ENCODE measurements at places on chromosomes 7 and 10. TPM values are rescaled to one million over a fixed set of nuclear protein-coding genes. Genes with fewer than 3 reads are reported as not detected.

FXYD4 gene
- total RNA-seq, result not detected

- DNase-seq, result no peak
- no peaks in the 10 kb centered on the region for H3K36me3 ChIP-seq
- no peaks in the 10 kb centered on the region for H3K27me3 ChIP-seq
- no peak overlapping the region for H3K4me3 ChIP-seq
- H3K4me1 ChIP-seq, result peaks cover 12% of the 10 kb centered on the region
- no peak overlapping the region for H3K27ac ChIP-seq
Measured at GRCh38 chr7:8221567-8221966, 40.4 kb downstream of the ICA1 start.

UBN2 gene
- 12.6 TPM for total RNA-seq

- H3K27ac ChIP-seq, result no peak overlapping the region
- H3K4me3 ChIP-seq, result no peak overlapping the region
- no peaks in the 10 kb centered on the region for H3K27me3 ChIP-seq
- H3K4me1 ChIP-seq, result peaks cover 39% of the 10 kb centered on the region
- no peak for DNase-seq
- H3K36me3 ChIP-seq, result no peaks in the 10 kb centered on the region
Measured at GRCh38 chr7:130887182-130887956, 153.4 kb upstream of the KLF14 start.

AGR3 gene
- not detected for total RNA-seq

DNA sequence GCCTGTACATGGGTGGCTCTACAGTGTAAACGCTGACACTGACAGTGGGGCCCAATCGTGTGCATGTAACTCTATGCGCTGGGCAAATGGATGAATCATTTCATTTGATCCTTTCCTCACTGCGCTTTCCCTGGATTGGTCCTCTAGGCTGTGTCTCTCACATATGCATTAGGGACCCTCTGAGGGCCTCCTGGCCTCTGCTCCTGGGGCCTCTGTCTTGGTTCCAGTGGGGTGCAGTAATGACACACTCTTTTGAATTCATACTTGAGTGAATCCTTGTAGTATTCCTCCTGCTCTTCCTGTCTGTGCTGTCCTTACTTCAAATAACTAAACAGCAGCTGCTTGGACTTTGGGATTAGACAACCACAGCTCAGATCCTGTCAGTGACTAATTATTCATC is 176.5 kb upstream of the ADO start:
- peaks cover 10% of the 10 kb centered on the region for H3K4me1 ChIP-seq
- no peak overlapping the region for H3K4me3 ChIP-seq
- H3K27ac ChIP-seq, result no peak overlapping the region
- no peak for DNase-seq

DNA sequence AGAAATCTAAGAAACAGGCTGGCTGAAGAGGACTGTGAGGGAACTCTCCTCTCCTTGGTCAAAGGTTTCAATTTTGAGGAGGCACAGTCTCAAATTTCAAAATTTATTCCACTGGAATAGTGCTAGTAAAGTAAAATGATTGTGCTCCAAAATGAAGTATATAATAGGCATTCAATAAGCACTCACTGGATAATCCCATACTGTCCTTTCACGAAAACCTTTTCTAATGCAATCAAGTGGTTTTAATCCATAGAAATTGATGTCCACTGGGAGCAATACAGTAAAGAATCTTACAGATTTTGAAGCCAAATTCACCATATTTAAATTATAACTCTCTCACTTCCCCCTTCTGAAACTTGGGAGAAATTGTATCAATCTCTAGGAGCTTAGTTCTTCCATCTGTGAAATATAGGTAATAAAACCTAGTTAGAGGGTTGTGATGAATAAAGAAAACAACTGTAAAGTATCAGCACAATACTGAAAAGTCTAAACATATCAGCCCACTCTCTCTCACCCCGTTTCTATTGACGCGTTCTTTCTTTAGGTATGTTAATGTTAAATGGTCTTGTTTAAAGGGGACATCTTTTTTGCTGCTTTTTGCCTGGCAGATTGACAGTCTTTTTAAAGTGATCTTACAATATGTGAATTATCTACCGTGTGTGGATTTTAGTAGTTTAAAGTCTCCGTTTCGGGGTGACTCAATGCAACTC is 40.8 kb upstream of the LRRN3 start:
- DNase-seq, result no peak
- no peak overlapping the region for H3K4me3 ChIP-seq
- no peaks in the 10 kb centered on the region for H3K27me3 ChIP-seq
- H3K27ac ChIP-seq, result no peak overlapping the region
- no peaks in the 10 kb centered on the region for H3K4me1 ChIP-seq

Data from heart right ventricle (tissue), 16 donors.